ENCODE measurements at places on chromosomes 3 and 15.
A peak's percentile ranks its signal among the peaks of the same experiment; 100 is the strongest.

DNA sequence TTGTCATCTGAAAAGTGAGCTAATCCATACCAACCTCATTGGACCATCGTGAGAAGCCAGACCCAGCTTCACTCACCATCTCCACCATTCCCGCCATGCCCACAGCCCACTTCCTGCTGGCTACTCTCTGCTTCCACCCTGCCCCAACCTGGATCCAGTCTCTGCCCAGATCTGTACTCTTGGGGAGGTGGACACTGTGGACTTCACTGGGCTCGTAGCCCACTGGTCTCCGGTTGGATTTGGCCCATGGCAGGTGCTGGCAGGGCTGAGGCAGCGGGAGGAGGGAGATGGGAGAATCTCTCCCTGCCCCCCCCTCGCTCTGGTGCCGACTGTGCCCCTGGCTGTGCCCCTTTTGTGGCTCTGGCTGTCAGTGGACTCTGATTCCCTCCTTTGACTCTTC is 193.8 kb downstream of the ABHD5 start:
- no peak for DNase-seq

- DNase-seq: peak; percentile 33
Measured at GRCh38 chr3:181700168-181701087, 11.3 kb upstream of the SOX2 start.

DNA sequence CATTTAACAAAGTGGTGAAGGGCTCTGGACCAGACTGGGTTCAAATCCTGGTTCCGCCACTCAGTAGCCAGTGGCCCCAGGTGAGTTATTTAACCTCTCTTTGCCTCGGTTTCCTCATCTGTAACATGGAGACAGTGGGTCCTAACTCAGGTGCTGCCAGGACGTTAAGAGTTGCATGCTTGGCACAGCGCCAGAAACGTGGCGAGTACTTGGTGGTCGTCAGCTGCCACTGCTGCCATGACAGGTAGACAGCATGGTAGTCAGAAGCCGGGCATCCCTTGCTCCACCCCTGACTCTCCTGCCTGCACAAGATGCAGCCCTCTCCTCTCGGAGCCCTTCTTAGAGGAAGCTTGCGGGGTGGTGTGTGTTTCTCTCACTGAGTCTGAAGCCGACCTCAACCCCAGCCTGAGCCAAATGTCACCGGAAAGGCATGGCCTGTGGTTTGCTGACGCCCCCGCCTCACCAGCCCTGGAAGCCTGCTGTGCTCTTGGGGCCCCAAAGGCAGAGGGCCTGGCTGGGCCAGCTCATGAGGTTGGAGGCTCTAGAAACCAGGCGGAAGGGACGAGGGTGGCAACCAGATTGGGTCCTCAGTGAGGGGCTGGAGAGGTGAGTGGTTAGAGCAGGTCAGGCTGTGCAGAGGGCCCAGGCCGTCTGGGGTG is 160.8 kb upstream of the TLE3 start:
- peak; percentile 49 for DNase-seq

GRCh38 chr3:181497358-181497757 is 214.4 kb upstream of the SOX2 start:
- no peak for DNase-seq

DNA sequence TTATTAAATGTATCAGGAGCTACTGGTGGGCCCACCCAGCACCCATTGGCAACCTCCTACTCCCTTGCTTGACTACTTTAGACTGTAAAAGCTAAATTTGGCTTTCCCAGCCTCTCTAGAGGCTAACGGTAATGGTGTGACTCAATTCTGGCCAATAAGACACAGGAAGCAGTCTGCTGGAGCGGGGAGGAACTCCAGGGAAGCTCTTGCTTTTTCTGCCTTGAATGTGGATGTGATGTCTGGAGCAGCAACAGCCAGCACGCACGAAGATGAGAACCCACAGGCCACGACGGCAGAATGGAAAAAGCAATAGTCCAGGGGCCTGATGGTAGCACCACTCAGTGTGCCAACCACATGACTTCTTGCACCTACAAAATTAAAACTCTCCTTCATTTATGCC is 39.9 kb downstream of the RAB6B start:
- DNase-seq: no peak

DNA sequence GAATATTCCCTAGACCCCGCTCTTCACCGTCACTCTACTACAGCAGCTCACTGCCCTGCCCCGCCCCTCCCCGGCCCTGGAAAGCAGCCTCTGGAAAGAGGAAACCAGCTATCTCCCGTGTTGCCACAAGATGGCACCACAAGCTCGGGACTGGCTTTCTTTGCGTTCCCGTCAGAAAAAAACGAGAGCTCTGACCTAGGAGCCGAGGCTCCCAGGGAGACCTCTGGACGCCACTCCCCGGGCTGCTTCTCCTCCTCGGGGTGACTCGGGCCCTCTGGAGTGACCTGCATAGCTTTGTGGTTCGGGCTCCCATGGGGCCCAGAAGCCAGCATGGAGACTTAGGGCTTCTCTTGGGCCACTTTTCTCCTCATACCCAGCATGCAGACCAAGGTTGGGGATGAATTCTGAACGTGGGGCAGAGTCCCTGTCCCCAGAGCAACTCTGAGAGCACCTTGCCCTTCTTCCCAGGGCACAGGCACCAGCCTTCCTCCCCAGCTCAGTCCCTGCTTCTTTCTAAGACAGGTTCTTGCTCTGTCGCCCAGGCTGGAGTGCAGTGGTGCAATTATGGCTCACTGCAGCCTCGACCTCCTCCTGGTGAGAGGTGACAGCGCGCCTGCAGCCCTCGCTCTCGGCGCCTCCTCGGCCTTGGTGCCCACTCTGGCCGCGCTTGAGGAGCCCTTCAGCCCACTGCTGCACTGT is 19.0 kb downstream of the STOML1 start:
- peak; percentile 81 for DNase-seq

Data from CD4-positive, alpha-beta T cell treated with Interleukin-4 for 1 hour (primary cell).